ENCODE measurements at places on chromosomes 2 and 18. TPM values are rescaled to one million over a fixed set of nuclear protein-coding genes. Genes with fewer than 3 reads are reported as not detected.

DNA sequence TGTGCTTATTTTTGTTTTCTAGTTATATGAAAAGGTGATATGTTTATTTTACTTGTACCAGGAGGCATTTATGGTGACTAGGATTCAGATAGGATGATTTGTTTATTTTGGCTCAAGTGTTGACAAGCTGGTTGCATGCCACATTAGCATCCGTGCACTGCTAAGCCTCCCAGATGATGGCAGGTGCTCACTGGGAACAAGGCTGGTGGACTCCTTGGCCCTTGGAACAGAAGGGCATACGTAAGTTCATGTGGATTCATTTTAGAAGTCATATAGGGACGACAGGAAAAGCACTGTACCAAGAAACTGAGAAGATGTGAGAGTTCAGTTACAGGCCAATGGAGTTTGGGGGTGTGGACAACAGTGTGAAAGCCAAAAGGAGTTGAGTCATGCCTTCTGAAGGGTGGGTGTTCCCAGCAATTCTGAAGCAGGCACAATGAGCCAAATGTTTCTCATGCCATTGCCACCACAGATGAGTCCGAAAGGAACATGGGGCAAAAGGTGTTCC lies 166.2 kb downstream of the PHLPP1 start:
- DNase-seq = peak; percentile 52

GRCh38 chr2:5749347-5749746 lies 57.2 kb downstream of the SOX11 start:
- no peak for DNase-seq

- DNase-seq = no peak
Observed at GRCh38 chr2:95310651-95311050, 13.5 kb downstream of the KCNIP3 start.

- no peak for DNase-seq
Observed at GRCh38 chr2:210421916-210422315, 54.6 kb downstream of the LANCL1 start.

DNA sequence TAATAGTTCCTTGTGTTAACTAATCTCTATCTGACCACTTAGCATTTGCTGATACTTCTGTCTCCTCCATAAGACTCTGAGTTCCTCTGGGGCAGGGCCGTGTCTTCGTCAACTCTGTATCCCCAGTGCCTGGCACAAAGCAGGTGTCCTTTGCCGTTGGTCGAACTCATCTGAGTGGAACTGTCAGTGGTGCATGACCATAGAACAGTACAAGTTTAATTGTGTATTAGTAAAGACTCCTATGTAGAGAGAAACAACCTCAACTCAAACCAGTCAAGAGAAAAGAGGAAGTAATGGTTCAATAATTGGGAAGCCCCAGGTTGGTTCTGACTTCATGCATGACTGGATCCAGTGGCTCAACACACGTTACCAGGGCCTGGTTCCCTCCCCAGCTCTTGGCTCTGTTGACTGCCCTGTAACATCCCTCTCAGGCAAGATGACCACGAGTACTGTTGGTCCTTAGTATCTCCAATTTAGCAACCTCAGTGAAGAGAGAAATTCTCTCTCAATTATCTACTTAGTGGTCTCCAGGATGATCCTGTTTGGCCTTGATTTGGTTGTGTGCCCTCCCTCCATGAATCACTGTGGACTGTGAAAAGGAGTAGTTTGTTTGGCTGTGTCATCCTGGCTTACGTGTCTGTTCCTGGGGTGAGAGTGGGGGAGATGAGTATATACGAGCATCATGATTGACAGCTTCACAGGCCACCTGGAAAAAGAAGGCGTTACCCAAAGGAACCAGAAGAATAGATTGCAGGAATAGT lies 58.5 kb upstream of the MSH6 start:
- no peak for DNase-seq

DNA sequence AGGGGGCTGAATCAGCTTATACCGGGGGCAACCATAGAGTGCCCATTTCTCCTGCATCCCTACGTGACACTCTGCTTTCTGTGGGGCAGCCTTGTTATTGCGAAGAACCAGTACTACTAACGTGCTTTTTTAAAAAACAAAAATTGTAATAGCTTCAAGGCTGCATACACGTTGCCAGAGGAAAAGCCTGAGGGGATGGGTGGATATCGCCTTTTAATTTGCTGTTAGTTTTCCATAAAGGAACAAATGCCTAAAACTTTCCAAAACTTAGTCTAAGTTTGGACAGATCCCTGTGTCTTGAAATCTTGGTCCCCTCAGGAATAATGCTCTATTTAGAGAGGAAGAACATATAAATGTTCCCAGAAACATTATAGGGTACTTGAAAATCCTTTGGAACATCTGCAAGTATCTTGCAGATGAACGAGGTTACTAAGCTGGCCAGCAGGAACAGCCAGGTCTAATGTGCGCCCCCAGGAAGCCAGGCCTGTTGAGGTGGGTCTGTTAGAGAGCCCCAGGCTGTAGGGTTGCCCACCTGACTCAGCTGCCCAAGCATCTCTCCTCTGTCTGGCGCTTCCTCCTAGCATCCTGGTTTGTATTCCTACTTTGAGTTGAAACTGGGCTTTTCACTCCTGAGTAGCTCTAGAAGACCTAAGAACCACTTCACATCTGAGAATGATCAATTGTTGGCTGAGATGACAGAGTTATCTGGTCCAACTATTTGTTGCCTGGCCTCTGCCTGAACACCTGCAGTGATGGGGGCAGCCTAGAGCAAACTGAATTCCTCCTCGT lies 96.9 kb downstream of the TGOLN2 start:
- DNase-seq = no peak

OSR1 gene
- total RNA-seq = not detected

- no peak for DNase-seq
Observed at GRCh38 chr2:120476141-120476540, 130.2 kb downstream of the INHBB start.

GRCh38 chr2:39730685-39731302 lies 48.3 kb downstream of the THUMPD2 start:
- DNase-seq = no peak

- no peak for DNase-seq
Observed at GRCh38 chr2:155223781-155224406, 525.4 kb downstream of the KCNJ3 start.

- DNase-seq = no peak
Observed at GRCh38 chr2:68819556-68819955, 51.6 kb downstream of the BMP10 start.

GRCh38 chr2:108626995-108627394 lies 92.3 kb upstream of the RANBP2 start:
- no peak for DNase-seq

GRCh38 chr2:120298173-120298835 lies 45.7 kb downstream of the RALB start:
- DNase-seq = no peak

TUBA4B gene
- total RNA-seq = not detected

DNA sequence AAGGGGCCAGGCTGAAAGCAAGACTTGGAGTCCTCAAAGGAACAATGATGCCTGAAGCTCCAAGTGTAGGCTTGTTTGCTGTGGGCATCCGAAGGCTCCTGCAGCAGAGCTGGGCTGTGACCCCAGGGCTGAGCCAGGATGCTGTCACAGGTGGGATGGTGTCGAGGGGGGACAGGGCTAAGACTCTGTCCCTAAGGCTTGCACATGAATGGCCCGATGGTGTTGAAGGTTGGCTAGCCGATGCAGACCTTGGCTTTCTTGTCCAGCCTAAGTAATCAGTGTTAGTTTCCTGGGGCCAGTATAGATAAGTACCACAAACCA lies 251.0 kb downstream of the NDUFA10 start:
- DNase-seq = no peak

DNA sequence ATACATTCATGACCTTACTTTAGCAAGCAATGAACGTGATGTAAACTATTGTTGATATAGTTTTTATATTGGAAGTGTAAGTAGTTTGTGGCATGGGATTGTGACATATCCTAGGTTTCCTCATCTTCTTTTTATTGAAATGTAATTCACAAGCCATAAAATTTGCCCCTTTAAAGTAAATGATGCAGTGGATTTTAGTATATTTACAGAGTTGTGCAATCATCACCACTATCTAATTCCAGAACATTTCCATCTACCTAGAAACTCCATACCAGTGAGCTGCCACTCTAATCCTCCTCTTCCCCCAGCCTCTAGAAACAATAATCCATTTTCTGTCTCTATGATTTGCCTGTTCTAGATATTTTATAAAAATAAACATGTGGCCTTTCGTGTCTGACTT lies 10.7 kb upstream of the CASP10 start:
- no peak for DNase-seq

CWC22 gene
- total RNA-seq = 16.3 TPM

NGEF gene
- 0.14 TPM for total RNA-seq

DNA sequence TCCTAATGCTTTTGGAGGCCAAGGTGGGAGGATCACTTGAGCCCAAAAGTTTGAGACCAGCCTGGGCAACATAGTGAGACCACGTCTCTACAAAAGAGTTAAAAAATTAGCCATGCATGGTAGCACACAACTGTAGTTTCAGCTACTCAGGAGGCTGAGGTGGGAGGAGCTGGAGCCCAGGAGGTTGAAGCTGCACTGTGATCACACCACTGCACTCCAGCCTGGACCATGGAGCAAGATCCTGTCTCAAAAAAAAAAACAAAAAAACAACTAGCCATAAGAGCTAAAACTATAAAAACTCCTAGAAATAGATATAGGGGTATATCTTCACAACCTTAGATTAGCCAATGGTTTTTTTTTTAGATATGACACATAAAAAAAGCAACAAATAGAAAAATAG lies 16.9 kb upstream of the COL6A3 start:
- DNase-seq = no peak
